ENCODE measurements at places on chromosomes 5 and 9.

DNA sequence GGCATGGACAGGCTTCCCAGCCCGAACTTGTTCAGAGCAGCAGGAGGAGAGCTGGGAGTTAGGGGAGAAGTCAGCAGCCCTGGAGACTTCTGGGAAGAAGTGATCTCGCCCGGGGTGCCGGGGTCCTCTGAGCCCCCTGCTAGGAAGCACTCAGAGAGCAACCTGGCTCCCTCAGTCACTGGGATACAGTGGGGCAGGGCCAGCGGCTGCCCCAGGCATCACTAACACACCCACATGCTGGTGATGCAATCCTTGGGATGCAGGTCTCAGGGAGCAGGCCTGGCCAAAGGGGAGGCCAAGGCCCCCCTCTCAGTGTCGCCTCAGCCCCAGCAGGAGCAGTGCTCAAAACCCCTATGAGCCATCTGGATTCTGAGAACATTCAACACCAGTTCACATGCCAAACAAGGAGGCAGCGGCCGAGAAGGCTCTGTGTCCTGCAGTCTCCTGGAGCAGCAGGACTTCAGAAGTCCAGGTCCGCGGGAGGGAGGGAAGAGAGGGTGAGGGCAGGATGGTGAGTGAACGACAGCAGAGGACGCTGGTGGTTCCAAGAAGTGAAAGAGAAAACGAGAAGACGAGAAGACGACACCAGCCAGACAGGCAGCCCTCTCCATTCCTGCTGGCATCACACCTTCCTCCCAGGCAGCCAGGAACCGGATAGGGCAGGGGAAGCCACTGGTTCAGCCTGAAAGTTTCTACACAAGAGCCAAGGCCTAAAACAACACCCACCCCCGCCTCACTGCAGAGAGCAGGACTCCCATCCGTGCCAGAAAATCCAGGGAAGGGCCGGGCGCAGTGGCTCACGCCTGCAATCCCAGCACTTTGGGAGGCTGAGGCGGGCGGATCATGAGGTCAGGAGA is 2.3 kb downstream of the PNPLA7 start:
- no peak for DNase-seq

DNA sequence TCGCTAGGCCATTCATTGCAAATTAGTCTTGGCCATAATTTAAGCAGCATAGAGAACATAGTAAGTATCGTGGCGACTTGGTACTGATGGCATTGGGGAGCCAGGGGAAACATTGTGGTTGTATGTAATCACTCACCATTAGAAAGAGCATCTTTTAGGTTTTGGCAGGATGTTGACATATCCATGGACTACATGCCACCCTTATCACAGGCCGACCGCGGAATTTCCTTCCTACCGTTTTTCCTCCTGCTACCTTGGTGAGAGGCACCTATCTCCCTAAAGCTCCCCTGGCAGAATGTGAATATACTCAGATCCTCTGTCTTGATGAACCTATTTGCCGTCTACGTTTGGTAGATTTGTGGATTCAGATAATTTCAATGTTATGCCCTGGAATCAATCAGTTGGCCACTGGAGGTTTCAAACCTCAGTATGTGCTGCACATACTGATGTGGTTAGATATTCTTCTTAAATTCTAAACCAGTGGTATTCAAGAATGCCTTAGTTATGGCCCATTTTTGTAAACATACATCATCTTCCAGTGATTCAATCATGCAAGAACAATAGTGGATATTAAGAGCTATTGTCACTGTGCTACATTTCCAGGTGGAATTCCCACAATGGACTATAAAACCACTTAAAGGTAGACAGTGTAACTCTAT is 271.0 kb upstream of the HAPLN1 start:
- DNase-seq = peak; percentile 28

- no peak for DNase-seq
Measured at GRCh38 chr5:27434335-27434734, 395.9 kb upstream of the CDH9 start.

- peak; percentile 27 for DNase-seq
Measured at GRCh38 chr9:33263131-33264002, 1.1 kb downstream of the BAG1 start.

GRCh38 chr9:129258124-129258822 is 80.2 kb upstream of the IER5L start:
- peak; percentile 84 for DNase-seq

DNA sequence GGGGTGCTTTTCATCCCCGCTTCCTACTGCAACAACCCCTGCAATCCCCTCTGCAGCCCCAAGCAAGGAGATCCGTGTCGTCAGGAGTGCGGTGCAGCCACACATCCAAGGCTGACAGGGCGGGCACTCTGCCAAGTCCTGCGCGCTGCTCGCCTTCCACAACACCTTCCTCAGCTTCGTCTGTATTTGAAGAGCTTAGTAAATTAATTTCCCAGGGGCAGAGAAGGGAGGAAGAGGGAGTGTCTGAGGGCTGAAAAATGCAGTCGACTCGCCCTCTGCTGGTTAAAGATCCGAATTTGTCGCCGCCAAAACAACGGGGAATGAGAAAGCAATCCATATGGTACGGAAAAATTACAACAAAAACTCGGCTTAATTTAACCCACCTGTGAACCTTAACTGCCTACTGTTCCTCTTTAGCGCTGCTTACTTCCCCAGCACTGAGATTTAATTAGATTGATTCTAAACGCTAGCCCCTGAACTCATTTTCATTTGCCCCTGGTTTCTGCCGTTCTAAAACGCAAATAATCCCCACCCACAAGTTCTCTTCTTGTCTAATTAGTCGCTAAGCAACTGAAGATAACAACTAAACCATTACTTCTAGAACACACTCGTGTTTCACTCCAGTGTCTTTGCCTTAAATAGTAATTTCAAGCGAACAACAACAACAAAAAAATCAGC is 10.9 kb upstream of the PCDHB1 start:
- no peak for DNase-seq

- DNase-seq = no peak
Measured at GRCh38 chr5:59569608-59570334, 323.8 kb downstream of the PDE4D start.

DNA sequence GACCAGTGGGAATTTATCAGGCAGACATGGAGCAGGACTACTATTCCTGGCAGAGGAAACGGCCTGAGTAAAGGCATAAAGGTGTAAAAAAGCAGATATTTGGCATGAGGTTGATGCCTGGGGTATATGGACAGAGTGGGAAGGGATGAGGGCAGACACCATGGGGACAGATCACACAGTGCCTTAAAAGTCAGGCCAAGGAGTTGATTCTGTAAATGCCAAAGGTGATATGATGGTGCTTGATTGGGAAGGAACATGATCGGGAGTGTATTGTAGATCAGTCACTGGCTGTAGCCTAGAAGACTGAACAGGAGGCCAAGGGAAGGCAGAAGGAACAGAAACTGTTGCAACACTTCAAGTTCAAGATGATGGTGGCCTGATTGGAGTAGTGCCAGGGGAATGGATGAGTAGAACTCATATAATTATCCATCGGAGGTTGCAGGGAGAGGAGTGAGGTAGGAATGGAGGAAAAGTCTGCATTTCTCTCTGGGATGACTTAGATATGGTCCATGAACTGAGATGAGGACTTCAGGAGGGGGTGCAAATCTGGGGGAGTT is 594.3 kb upstream of the KLF4 start:
- no peak for DNase-seq

- DNase-seq = no peak
Measured at GRCh38 chr5:43309637-43310036, 3.6 kb downstream of the HMGCS1 start.

DNA sequence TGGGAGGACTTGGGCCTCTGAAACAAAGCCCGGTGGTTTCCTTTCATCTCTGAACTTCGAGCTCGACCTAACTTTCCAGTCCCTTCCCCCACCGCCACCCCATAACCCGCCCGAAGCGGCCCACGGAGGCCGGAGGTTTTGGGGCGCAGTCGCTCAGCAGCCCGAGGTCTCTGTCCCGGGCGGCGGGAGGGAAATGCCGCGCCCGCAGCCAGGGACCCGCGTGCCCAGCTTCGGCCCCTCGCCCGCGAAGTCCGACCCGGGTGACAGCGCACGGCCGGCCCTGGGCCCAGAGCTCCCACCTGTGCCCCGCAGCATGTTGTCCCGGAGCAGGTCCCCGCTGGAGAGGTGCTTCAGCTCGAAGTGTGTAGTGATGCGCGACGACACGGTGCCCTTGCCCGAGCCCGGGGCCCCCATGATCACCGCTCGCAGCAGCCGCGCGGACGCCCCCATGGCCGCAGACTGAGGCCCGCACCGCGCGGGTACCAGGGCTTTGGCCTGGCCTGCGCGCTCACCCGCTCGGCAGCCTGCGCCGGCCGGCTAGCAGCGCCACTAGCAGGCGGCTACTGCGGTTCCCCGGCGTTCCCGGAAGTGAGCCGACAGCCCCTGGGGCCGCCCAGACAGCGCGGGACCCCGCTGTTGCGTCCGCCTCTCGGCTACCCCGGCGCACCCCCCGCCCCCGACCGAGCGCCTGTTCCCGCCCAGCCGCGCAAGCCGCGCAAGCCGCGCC is at the start of gene AK3:
AK3 (minus strand) TSS at position 565 of the 727 bp plus-strand sequence; CDS start at position 450, 115 bp downstream.
- DNase-seq = peak; percentile 83

- no peak for DNase-seq
Measured at GRCh38 chr9:28921857-28922500, 1348.7 kb upstream of the C9orf72 start.

DNA sequence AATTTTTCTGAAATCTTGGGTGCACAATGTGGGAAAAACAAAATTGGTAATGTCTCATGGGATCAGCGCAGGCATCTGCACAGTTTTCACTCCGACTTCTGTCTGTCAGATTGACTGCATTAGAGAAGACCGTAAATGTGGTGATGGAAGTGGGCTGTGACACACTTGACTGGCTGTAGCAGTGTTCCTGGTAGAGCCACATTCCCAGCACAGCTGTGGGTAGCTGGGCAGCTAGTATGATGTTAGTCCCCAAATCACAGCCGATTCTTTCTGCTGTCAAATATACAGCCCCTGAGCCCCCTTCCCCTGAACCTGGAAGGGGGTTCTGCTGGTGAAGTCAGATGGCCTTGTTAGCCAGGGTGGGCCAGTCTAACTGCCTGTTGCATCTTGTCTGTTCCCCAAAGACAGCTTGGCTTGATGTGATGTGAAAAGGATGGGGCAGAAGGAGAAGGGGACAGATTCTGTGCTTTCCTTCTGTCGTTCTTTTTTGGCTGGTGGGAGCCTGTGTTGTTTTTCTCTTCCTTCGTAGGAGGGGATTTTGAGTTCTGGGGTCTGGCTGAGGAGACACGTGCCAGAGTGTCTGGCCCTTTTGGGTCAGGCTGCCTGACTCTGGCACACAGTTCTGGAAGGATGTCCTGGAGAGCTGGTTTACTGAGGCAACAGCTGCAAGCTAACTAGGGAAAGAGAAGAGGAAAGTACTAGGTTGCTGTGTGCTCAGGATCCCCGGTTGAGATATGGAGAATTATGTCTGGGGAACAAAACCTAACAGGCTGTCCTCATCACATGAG is 66.4 kb upstream of the SPRY4 start:
- peak; percentile 36 for DNase-seq

GRCh38 chr5:151267491-151268260 is 14.7 kb downstream of the GM2A start:
- DNase-seq = no peak

DNA sequence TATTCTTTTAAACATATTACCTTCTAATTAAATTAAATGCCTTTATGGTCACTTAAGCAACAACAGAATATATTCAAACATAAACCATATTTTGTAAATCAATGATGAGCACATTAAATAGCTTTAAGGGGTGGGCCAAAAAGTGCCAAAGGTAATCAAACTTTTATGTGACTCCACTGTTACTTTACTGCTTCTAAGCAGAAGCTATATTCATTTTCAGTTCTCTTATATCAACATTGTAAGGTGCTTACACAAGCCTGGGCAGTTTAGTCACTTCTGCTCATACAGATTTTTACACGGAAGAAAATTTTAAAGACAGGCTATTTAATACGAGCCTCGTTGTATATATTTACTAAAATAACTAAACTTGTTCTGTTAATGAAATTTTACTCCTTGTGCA is 29.9 kb downstream of the RFX3 start:
- no peak for DNase-seq

DNA sequence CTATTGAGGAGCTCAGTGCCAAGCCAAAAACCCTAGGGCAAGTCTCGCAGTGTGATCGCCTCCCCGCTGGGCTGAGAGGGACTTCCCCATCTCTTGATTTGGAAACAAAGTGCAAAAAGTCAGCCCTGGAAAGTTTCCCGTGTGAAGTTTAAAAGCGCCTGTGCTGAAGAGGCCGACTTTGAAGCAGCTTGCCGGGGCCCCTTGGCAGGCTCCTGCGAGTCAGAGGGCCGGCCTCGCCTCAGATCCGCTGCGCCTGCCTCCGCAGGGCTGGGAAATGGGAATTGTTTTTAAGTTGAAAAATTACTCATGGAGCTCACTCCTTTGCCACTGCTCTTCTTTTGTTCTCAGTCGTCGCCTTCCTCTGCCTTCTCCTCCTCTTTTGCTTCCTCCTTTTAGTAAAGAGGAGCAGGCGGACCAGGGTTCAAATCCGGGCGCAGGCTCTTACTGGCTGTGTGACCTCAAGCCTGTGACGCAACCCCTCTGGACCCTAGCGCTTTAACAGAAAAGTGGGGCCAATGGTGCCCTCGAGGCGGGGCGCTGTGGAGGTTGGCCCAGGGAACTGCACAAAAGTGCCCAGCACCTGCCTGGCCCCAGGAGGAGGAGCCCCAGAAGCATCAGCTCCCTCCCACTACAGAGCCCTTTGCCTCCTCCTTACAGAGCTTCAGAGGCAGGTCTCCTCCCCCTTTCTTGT is 14.7 kb upstream of the LHX2 start:
- DNase-seq = no peak

DNA sequence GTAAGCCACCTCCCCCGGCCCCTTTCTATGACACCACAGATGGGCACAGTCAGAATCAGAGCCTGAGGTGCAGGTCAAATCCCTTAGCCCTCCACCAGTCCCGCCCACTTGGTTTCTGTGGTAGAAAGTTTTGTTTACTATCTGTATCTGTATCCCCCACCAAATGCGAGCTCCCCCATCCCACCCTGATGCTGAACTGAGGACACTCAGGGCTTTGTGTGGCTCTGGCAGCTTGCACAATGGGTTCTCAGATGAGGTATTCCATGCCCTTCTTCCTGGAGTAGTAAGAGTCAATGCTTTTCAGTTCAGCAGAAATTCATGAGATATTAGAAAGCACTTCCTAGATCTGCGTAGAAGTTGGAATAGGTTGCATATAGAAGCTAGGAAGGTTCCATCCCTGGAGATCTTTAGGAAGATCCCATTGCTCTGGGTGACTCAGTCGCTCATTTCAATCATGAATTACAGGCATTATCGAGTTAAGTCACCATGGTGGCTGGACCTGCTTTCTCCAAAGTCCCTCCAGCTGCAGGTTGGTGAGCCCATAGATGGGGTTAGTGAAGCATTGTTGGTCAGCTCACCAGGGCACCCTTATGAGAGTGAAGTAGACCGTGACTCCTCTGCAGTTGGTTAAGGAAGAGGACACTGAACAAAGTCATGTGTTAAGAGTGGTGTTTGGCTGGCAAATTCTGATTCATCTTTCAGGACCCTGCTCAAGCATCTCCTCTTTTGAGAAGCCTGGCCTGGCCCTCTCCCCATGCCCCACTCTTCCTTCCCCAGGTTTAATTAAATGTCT is 10.6 kb upstream of the KCNIP1 start:
- DNase-seq = no peak

GRCh38 chr9:17906841-17907778 is 328.2 kb downstream of the SH3GL2 start:
- DNase-seq = no peak

Data from AG10803 (cell line).